ENCODE measurements at places on chromosomes 16 and 17.

GRCh38 chr16:23414731-23415130, 38.3 kb downstream of the COG7 start:
- DNase-seq: no peak

DNA sequence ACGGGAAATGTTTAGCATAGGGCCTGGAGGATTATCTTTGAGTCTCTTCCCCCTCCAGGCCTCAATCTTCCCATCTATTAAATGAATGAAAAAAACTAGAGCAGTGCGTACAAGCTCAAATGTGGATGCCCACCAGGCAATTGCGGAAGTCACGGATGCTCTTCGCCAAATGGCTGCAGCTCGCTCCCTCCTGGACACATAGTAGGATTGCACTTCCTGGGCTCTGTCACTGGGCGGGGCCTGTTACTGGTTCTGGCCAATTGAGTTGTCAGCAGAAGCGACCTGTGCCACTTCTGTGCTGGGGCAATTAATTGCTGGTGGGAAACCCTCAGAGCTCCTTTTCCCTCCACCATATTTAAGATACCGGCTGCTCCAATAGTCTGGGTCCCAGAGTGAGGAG, 168.2 kb upstream of the IRX6 start:
- DNase-seq: no peak

GRCh38 chr16:16020291-16020690, 70.9 kb downstream of the ABCC1 start:
- DNase-seq: no peak

DNA sequence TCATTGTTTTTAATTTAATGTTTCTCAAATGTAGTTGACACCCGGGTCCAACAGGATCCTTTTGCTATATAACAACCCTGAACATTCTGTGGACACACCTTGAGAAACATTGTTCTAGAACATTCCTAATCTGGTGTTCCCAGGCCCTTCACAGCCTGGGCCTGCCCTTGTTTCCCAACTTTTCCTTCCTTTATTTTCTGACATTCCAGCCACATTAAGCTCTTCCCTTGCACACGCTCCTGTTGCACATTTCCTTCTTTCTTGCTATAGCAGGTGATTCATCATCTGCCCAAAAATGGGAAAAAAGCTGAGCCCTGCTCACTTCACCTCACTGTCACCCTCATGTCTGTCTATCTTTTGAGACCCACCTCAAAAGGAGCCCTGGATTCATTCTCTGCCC, 67.9 kb upstream of the MARCHF10 start:
- DNase-seq: no peak

- no peak for DNase-seq
Measured at GRCh38 chr16:27679899-27680298, 130.0 kb downstream of the KATNIP start.

DNA sequence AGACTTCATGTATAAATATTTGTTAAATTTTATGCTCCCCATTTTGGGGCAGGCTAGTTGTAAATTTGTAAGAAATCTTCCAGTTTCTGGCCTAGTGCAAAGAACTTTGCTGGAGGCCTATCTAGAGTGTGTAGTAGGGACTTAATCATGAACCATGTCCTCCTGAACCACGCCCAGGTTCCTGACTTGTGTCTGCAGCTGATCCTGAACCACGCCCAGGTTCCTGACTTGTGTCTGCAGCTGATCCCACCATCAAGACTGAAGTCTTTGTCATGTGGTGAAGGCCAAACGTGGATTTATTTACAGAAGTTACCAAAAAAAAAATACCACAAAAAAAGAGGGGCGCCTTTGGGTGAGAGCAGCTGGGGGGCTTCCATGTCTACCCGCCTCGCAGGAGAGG, 33.1 kb downstream of the LMF1 start:
- no peak for DNase-seq

GRCh38 chr16:30068750-30069610, 3.4 kb downstream of the ALDOA start:
- no peak for DNase-seq
